Activated CD4-positive, alpha-beta memory T cell treated with anti-CD3 and anti-CD28 coated beads, Interleukin-2, amount 10 ng/mL, durations not matched to agents 7 days and 5 days (primary cell): ENCODE measurements at places on chromosomes 7 and 10. TPM values are rescaled to one million over a fixed set of nuclear protein-coding genes. Genes with fewer than 3 reads are reported as not detected.

KLF14 gene
- total RNA-seq = not detected

RADIL gene
- not detected for total RNA-seq

ABI1 gene
- total RNA-seq = 76.9 TPM

COMTD1 gene
- total RNA-seq = 34.8 TPM

CXCL12 gene
- not detected for total RNA-seq

GIMAP8 gene
- 26.4 TPM for total RNA-seq

WBP1L gene
- total RNA-seq = 31.9 TPM

ENKUR gene
- not detected for total RNA-seq
